ENCODE measurements at places on chromosomes 4 and X. TPM values are rescaled to one million over a fixed set of nuclear protein-coding genes. Genes with fewer than 3 reads are reported as not detected.

The NLRP2B gene
- total RNA-seq, result not detected

The SMIM10 gene
- total RNA-seq, result not detected

- no peaks in the 10 kb centered on the region for H3K27me3 ChIP-seq
- no peak overlapping the region for H3K27ac ChIP-seq
- peaks cover 3% of the 10 kb centered on the region for H3K36me3 ChIP-seq
- DNase-seq, result no peak
- H3K4me3 ChIP-seq, result no peak overlapping the region
- peaks cover 12% of the 10 kb centered on the region for H3K4me1 ChIP-seq
Observed at GRCh38 chrX:103250977-103251376, 4.0 kb downstream of the TCEAL8 start.

GRCh38 chr4:52869656-52870055 is 7.5 kb downstream of the RASL11B start:
- H3K4me3 ChIP-seq, result no peak overlapping the region
- H3K27ac ChIP-seq, result no peak overlapping the region
- H3K4me1 ChIP-seq, result no peaks in the 10 kb centered on the region
- no peaks in the 10 kb centered on the region for H3K27me3 ChIP-seq
- peaks cover 13% of the 10 kb centered on the region for H3K36me3 ChIP-seq

GRCh38 chrX:100409610-100410590 is at the start of gene PCDH19:
TSS of gene PCDH19 (minus strand) at chrX:100410273. CDS start at chrX:100408597, 1,676 bp downstream.
- H3K27ac ChIP-seq, result no peak within 1 kb of the TSS
- DNase-seq, result no peak
- H3K4me3 ChIP-seq, result peak within 1 kb of the TSS; percentile 14
- H3K27me3 ChIP-seq, result peaks cover 18% of the 10 kb centered on the region
